Activated T-cell treated with anti-CD3 and anti-CD28 coated beads for 24 hours (primary cell): ENCODE measurements at places on chromosomes 7 and 10.

DNA sequence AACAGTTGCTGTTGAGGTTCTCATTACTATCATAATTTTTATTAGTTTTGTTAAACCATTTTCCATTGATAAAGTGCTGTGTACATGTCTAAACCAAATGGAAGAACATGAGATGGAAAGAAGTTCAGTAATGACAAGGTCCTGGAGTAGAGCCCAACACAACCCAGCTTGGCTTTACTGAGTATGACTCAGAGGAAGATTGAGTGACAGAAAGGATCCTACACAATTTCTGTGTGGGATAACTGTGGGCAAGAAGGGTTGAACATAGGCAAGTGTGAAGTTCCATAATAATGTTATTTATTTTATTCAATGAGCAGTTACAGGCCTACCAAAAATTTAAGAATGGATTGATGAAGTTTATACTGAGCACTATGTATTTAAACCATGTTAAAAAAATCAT, 15.9 kb downstream of the PRKG1 start:
- no peak for DNase-seq

GRCh38 chr10:130882906-130883305, 428.6 kb downstream of the TCERG1L start:
- DNase-seq: no peak

DNA sequence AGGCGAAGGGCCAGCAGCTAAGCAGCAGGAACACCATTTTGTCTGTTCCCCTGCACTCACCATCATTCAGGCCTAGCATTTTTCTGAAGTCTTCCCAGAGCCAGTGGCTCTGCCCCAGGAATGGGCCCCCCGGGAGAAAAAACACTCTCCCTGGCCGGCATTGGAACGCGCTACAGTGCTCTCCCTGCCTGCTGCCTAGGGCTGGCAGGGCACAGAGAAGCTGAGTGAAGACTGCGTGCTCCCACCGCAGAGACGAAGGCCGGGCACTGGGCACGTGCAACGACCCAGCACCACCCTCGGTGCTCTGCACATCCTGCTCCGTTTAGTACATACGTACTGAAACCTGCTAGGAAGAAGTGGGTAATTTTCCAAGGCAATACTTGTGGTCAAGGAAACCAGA, 34.4 kb downstream of the HSPA12A start:
- no peak for DNase-seq

DNA sequence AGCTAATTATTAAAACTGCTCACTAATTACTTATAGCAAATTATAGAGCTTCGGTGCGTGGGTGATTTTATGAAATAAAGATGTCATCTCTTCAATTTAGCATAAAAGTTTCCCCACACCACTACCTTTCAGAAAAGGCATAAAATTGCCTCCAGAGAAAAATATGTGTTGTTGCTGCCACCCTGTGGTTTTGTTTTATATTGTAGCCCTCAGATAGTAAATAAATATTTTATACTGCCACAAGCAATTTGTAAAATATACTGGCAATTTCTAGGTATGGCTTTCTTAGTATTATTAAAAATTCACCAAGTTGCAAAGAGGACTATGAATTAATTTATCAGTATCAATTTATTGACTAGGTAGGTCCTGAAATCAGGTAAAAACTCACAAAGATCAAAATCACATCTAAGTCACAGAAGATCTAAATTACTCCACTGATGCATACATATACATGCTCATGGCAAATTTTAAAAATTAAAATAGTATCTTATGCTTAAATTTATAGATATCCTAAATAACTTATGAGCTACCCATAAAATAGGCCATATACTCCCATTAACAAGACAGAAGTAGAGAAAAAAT, 26.5 kb downstream of the ASNS start:
- no peak for DNase-seq

GRCh38 chr10:95445223-95445836, 115.8 kb downstream of the SORBS1 start:
- DNase-seq: no peak

GRCh38 chr7:84824057-84824651, 362.7 kb downstream of the SEMA3D start:
- DNase-seq: no peak

DNA sequence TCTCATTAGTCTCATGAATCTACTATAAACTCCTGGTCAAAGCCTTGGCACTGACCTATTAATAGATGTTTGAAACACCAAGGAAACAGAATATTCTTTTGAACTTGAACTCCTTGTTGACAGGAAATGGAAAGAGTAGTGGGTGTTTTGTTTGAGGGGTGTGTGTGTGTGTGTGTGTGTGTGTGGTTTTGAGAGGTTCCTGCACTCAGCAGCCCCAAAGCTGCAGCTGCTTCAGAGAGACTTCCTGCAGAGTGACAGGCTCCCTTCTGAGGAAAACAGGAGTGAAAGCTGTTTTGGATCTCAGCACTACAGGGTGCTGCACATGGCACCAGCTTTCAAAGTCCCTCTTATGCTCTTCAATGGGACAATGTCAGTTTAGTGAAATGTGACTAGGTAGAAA, 546.5 kb upstream of the STEAP1 start:
- DNase-seq: no peak

DNA sequence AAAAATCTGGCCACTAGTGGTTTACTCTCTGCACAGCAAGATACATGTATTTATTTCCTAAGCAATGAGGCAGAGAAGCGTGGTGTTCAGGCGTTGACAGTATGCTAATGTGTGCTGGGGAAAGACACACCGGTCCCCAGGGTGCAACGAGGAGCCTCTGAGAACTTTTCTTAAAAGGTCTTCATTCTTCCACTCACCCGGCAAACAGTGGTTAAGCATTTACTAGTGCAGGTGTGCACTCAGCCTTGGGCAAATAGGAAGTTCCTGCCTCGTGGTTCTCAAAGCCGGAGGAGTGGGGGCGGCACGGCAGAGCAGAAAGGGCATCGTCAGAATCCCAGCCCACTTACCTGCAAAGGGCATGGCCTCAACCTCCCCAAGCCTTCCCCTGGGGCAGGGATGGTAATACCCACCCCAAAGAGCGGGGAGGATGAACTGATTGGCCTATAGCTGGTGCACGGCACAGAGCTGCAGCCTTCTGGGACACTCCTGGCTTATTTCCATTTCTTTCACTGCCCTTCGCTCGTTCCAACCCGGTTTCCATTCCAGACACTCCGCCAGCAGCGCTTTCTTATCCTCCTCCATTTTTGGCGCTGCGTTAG, 184.3 kb upstream of the CTBP2 start:
- DNase-seq: no peak

DNA sequence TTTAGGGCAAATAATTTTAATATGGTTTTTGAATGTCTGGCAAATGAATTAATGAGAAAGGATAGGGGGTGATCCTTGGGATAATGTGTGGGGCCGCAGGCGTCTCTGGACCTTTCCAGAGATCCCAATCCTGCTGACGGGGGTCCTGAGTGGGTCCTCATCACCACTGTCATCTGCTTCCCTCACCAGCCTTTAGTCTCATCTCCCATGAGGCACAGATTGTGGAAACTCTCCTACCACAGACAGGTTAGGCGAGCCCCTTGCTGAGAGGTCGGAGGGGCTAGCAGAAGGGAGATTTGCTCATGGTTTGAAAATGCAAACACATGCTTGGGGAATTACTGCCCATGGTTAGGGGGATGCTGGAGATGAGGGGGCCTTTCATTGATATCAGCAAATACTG, 484.6 kb downstream of the RPS24 start:
- no peak for DNase-seq

- DNase-seq: no peak
These were observed 68.9 kb upstream of the COL13A1 start for GRCh38 chr10:69732826-69733150.
